ENCODE measurements at places on chromosomes 6 and 20. TPM values are rescaled to one million over a fixed set of nuclear protein-coding genes. Genes with fewer than 3 reads are reported as not detected.

OR2B3 gene
- total RNA-seq = not detected

TFAP2D gene
- 2.9 TPM for total RNA-seq

RSPO3 gene
- total RNA-seq = 36.7 TPM

KCNK16 gene
- total RNA-seq = not detected

TCFL5 gene
- total RNA-seq = 6.1 TPM

MYO6 gene
- total RNA-seq = 14.7 TPM

SLC35D3 gene
- total RNA-seq = 0.82 TPM

CRISP2 gene
- 0.82 TPM for total RNA-seq

Data from frontal cortex (tissue), 4 donors.